ENCODE measurements at places on chromosomes 7 and 10.

GRCh38 chr10:73376679-73377078 is 18.0 kb upstream of the CFAP70 start:
- DNase-seq: no peak

GRCh38 chr7:148264933-148265557 is 325.5 kb upstream of the C7orf33 start:
- no peak for DNase-seq

DNA sequence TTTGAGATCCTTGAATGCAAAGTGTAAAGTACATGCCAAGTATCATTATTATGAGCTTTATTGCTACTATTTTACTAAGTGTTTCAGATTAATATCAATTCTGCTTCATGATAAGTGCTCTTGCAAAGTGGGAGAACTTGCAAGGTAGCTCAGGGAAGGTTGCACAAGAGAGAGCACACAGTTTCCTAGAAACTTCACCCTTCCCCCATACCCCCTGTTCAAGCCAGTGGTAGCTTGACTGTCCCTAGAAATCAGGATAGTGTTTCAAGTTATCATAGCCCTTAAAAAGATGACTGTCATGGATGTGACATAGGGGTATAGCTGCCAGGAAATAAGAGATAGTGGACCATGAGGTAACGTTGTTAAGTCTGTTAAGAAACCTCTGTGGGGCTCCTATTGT is 251.5 kb downstream of the TRIL start:
- no peak for DNase-seq

DNA sequence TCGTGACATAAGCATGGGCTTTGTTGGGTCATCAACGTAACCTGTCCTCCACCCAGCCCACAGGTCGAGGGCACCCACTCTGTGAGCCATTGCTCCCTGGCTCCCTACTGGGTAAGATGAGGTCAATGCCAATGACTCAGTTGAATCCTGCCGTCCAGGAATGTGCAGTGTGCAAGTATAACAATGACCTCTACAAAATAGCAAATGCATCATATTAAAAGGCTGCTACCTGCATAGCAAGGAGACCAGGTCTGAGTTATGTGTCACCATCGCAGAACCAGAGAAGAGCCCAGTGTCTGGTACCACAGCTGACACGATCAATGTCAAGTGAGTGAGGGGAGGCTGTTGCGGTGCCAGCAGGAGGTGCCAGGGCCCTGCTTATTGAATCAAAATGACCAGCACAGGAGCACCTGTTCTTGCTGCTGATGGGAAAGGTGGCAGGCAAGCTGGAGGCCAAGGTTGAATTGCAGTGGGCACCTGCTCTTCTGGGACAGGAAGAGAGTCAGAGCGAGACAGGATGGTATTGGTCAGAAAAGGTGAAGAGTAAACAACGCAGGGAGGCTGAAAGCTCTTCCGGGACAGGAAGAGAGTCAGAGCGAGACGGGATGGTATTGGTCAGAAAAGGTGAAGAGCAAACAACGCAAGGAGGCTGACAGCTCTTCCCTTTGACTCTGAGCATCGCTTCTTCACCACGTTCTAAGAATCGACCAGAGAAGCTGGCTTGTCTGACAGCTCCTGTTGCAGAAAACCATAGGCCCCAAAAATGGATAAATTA is 108.7 kb upstream of the ADAM12 start:
- no peak for DNase-seq

DNA sequence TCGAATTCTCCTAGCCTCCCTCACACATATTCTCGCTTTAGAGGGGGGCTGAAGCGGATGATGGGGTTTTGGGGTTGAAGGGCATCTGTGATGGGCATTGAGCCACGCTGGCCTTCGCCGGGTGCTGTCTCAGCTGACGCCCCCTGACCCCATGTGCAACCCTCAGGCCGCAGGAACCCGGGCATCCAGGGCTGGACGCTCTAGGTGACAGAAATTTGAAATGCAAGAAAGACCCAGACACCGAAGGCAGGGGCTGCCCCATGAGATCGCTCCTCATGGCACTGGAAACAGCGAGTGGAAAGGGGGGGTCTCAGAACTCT is 664 bp upstream of the C10orf88 start:
- DNase-seq: no peak

- no peak for DNase-seq
Measured at GRCh38 chr7:116630932-116631671, 40.9 kb upstream of the MET start.

DNA sequence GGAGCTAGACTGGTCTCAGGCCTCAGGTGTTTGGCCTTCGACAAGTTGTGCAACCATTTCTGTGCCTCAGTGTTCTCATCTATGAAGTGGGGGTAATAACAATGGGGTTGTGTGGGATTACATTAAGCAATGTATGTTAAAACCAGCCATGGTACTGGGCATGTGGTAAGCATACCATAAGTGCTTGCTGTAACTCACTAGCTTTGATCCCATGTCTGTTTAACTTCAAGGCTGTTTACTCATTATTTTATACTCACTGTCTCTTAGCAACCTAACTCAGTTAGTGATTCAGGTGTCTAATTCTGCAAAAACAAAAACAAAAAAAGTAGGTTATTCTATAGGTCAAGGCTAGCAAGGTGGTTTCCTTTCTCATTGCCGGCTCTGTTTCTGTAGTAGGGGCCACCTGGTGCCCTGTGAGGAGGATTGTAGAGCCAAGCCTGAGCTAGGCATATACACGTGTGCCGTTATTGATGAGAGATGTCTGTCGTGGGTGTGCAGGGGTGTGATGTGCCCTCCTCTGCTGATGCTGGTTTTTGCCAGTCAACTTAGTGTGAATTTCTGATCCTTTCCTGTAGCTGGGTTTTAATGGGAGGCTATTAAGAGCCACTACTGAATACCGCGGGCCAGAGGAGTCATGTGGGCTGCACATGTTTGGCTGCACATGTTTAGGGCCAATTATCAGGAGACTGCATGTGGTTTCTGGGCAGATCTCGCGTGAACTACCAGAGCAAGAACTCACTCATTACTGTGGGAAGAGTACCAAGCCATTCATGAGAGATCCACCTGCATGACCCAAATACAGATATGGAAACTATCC is 56.2 kb downstream of the EEPD1 start:
- DNase-seq: no peak

DNA sequence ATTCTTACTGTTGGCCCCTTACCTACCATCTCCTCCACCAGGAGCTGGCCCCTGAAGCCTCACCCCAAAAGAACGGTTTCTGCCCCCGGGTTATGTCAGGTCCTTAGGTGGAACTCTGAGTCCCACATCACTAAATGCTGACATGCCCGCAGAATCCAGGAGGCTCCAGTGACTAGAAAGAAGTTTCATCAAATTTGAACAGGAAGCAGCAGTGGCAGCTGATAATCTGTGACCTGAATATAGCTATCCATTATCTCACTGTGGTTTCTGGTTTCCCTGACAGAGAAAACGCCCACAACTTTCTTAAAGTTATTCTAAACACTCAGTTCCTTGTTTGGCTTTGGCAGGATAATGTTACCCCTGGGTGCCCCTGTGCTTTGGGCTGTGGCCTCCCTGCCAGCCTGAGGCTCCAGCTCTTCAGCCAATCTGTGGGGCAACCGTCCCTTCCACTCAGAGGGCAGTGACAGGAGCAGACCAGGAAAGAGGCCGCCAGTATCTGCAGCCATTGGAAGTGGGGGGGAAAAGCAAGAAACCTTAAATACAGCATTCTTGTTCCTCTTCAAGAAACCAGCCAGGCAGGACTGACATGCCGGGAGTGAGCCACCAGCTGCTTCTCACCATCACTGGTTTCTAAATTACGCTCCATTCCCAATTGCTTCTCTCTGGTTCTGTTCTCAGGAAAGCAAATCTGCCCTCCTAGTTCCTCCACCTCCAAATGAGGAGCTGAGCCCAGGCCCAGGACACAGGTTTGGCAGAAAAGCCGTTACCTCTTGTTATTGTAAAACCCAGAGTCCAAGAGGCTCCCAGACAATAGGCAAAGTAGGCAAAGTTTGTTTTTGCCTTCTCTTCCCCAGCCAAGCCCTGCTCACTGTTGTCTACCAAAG is 41.2 kb upstream of the VCL start:
- no peak for DNase-seq

GRCh38 chr10:129411772-129412171 is 55.3 kb upstream of the MGMT start:
- no peak for DNase-seq

- no peak for DNase-seq
Measured at GRCh38 chr7:138515001-138515528, 55.0 kb downstream of the TRIM24 start.

GRCh38 chr10:37638569-37638968 is 218.8 kb downstream of the ZNF248 start:
- no peak for DNase-seq

GRCh38 chr10:66535439-66535838 is 390.4 kb upstream of the LRRTM3 start:
- DNase-seq: no peak

DNA sequence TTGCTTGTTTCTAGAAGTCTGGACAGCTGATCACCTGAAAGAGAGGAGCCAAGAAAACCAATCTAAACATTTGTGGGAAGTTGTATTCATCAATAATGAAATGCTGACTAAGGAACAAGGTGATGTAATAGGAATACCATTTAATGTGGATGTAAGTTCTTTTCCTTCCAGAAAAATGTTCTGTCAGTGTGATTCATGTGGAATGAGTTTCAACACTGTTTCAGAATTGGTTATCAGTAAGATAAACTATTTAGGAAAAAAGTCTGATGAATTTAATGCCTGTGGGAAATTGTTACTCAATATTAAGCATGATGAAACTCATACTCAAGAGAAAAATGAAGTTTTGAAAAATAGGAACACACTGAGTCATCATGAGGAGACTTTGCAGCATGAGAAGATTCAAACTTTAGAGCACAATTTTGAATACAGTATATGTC is 39.8 kb upstream of the ZNF37A start:
- no peak for DNase-seq

DNA sequence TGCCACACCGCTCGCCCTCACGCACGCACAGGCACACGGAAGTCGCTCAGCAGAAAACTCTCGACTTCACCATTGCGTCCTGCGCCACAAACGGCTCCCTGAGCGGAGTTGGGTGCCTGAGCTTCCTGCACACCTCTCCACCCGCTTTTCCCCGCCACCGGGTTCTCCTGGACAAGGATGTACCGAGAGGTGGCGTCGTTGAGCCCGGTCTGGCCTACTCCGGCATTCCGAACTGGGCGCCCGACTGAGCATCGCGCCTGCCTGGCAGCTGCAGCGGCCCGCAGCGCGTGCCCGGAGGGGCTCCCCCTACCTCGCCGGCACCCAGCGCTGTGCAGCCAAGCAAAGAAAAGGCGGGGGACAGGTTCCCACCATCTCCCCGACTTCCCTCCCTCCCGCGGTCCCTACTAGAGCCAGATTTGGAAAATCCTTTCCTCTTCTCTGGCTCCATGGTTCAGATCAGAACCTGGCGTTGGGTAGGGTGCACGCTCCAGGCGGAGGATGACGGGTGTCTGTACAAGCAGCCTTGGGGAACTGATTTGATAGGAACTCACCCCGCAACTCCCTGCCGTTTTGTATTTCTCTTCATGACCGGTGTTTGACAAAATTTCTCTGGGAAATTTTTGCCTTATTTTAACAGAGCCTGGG is 1.7 kb downstream of the SORCS3 start:
- DNase-seq: no peak

- DNase-seq: no peak
Measured at GRCh38 chr7:133776266-133776665, 350.9 kb upstream of the LRGUK start.

GRCh38 chr10:70777063-70777875 is 7.9 kb downstream of the TBATA start:
- no peak for DNase-seq

- no peak for DNase-seq
Measured at GRCh38 chr7:40673285-40673684, 538.5 kb downstream of the SUGCT start.

DNA sequence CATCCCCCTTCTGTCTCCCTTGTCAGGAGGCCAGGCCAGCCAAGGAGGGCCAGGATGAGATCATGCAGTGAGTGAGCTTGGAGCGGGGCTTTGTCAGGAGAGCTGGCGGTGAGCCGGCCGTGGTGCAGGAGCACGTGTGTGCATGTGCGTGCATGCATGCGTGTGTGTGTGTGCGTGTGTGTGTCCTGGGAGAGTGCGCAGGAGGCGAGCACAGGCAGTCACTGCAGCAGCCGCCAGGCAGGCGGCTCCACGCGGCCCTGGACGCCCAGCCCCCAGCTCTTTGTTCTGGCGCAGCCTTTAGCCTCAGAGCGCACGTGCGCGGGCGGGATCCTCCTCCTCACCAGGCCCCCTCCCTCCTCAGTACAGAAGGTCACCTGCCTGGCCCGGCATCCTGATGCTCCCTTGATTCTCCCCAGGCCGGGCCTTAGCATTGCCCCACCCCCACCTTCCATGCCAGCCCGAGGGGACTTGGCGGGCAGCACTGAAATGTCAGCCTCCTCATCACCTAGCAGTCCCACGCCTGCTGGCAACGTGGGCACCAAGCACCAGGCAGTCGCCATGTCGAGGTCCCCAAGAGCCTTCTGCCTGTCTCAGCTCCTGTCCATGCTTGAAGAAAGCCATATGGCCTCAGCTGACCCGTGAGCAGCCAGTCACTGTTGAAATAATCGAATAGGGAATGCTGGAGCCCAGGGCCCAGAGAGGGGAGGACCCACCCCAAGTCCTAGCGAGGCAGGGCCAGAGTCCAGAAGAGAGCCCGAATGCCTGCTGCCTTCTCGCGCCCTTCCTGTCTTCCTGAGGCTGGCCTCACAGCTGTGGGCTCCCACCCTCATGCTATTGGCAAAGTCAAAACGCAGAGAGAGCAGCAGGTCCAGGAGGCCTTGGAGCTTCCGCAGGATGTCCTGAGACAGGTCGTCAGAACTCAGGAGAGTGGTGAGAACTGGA is 125.9 kb upstream of the PPIF start:
- DNase-seq: peak; percentile 83

DNA sequence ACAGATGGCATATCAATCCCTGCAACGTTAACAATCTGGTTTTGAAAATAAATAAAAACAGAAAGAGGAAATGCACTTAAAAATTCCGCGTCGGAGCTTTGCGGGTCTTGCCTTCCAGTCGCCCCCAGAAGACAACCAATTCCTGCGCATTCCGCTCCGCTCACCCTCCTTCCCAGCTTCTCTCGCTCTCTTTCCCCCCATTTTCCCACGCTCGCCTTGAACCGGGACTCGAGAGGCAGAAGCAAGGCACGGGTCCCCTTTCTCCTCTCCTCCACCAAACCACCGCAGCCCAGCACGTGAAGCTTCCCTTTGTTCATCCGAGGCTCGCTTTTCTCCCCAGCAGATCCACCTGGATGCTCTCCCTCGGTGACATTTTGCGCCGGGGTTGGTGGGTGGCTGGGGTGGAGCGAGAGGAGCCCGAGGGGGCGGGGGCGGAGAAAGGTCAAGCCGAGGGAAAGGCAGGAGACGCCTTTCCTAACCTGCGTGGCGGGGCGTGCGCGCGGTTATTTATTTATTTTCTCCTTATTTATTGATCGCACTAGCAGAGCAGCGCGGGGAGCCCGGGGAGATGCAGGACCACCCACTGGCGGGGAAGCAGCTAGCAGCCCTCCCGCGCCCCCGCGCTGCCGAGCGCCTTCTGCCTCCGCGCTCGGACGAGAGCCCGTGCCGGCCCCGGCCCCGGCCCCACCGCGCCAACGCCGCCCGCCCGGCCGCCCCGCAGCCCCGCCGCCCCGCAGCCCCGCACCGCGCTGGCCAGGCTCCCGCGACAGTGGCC is at the start of gene KCND2:
TSS of gene KCND2 (plus strand) at position 475 of the 775 bp plus-strand sequence.
- peak; percentile 83 for DNase-seq

Data from spinal cord (tissue), 10 donors.